ENCODE measurements at places on chromosomes 6 and 20.

- DNase-seq = no peak
These were observed 183.6 kb downstream of the GJA1 start for GRCh38 chr6:121619013-121619412.

GRCh38 chr6:126204598-126204997 is 135.3 kb upstream of the CENPW start:
- no peak for DNase-seq

GRCh38 chr6:89952686-89953085 is 58.4 kb downstream of the GJA10 start:
- DNase-seq = peak; percentile 59

- no peak for DNase-seq
These were observed 194.1 kb downstream of the SYNDIG1 start for GRCh38 chr20:24663496-24663895.

DNA sequence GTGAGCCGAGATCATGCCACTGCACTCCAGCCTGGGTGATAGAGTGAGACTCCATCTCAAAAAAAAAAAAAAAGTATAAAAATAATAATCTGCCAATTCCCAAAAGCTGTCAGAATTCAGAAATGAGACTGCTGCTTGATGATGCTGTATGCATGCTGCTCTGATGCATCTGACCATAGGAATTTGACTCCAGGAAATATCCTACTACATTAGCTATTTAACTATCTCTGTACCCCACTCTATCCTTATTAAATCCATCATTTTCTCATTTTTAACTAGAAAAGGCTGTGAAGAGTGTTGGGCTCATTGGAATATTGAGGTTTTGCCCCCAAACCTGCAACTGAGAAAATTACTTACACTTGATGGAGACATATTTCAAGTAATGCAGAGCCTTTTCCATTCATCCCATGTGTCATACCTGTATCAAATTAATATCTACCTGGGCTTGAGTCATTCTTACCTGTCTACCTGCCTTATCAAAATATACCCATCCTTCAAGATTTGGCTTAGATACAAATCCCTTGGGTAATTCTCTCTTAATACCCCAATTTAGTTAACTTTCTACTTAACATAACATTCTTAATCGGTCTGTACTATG is 135.2 kb upstream of the PREP start:
- no peak for DNase-seq

GRCh38 chr6:7579851-7580250 is 10.1 kb upstream of the SNRNP48 start:
- DNase-seq = no peak

- DNase-seq = no peak
These were observed 20.6 kb upstream of the CHMP4B start for GRCh38 chr20:33790566-33790965.

- DNase-seq = no peak
These were observed 6.4 kb downstream of the CFB start for GRCh38 chr6:31952140-31952805.

DNA sequence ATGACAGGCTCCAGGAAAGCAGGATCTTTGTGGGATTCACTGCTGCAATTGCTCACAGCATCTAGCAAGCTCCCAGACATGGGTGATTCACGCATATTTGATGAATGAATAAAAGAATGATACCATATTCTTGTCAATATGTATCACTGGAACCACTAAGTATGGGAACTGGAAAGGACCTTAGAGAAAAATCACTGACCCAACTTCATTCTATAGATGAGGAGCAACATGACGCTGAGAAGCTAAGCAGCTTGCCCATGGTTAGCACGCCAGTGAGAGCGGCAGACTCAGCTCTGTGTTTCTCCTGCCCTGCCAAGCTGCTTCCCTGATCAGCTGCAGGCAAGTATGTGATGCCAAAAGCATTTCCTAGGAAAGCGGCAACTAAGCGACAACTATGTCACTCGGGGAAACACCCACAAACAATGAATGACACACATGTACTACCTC is 66.8 kb downstream of the PPP1R3G start:
- DNase-seq = no peak

DNA sequence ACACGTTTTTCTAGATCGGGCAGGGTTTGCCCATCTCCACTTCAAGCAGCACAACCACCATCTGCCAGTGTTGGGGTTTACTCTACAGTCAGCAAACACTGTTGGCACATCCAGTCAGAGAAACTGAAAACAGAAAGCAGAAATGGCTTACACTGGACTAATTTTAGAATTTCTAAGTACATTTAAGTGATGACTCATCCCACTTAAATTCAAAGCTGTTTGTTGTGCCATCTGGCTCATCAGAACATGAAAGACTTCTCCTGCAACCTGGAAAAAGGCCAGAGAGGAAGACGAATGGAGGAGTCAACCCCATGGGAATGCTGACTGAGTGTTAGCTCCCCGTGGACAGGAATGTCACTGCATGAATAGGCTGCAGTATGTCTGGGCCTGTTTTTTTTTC is 21.8 kb downstream of the FAM209B start:
- no peak for DNase-seq

GRCh38 chr20:9838035-9838377 is 870 bp downstream of the PAK5 start:
- DNase-seq = no peak

DNA sequence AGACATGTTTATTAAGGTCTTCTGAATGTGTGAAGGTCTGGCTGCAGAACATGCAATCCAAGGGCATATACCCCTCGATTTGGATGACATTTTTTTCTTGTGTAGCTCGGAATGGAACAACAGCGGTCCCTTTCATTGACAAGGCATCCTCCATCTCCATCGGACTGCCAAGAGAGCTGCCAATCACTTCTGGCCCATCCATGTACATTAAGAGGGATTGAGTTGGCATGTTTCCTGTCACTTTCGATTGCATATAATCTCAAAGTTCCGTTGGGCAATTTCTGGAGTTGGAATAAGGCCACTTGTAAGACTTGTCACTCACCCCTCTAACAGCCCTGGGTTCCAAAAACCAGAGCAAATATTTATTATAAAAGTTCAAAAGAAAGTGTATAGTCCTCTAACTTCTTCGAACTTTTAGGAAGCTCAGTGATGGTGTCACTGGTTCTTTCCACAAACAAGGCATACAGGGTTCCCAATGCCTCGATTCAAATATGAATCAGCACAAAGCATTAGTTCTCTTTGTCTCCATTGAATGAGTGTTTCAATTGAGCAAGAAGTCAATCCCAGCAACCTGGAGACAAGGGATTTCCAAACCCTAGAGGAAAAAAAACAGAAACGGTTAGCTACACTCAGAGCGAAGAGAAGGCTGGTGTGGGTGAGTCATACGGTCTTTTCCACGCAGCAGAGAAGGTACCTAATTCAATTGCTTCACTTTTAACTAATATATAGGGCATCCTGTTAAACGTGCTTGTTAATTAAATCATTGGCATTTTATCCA is 10.9 kb downstream of the ZNF217 start:
- peak; percentile 55 for DNase-seq

DNA sequence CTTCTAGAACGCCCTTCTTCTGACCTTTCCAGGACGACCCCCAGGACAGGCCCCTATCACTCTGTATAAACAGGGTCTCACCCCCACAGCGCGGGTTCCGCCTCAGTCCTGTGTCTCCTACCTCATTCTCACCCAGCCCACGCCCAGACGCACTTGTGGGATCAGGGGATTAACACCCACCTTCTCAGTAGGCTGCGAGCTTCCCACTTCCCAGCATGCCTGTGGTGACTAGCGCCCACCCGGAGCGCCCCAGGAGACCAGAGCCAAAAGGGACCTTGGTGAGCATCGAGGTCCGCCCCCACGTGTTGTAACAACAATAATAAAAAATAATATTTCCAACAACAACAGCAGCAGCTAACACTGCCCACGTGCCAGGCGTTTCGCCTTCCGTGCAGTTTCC is 40.9 kb upstream of the NOL4L start:
- DNase-seq = no peak

DNA sequence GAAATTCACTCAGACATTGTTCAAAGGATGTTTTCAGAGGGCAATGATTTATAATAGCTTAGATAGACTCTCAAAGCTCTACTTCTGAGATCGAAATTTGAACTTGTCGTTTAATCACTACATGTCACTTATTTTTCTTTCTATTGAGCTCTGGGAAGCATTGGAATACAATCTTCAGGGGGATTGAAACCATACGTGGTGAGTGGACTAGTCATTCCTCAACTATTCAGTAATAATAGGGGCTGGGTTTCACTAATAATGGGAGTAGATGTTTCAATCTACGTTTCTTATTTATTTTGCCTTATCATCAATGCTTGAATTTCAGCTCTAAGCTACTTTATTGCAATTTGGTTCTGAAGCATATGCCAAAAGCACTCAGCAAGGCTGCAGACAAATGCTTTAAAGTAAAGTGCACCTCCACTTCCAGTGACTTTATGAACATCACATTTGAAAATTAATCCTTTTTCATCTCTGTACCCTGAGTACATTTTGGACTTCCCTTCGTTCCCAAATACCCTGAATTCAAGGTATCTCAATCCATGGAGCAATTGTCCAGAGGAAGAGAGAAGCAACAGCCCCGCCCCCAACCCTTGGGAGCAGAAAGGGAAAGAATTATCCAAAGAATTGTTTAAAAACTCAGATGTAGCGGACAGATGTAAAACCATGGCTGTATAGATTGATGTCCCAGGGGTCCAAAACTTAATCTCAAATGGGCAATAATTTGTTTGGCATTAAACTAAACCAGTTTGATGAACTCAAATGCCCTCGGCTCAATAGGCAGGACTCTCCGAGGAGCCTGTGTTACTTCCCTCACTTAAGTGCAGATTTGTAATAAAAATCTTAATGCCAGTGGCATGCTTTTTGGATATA is 68.1 kb downstream of the HFE start:
- DNase-seq = no peak

DNA sequence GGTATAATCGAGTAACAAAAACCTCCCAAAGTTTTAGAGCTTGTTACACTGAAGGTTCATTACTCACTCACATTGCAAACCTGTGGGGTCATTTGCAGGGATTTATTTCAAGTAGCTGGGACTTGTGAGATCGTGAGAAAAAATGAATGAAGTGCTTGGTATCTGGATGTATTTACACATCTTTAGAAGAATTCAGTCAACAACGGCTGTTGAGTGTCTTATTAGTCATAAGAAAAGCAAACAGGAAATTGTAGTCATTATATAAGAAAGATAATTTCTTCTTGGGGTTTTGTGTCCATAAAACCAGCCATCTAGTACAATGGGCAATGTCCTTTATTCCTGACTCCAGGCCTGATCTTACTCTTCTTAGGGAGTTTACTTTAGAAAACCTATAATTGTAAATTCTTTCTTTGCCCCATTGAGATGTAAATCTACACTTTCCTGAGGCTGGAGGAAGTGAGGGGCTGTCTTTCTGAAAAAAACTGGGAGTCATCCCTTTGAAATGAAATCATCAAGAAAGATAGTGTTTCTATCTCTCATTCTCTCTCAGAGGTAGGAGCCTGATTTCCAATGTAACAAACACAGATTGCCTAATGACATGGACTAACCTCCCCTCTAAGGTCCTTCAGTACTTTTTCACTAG is 202.5 kb upstream of the ASCC3 start:
- DNase-seq = no peak

GRCh38 chr6:17491416-17492142 is 98.2 kb downstream of the CAP2 start:
- DNase-seq = no peak

GRCh38 chr6:140537211-140537610 is 1162.8 kb upstream of the CITED2 start:
- no peak for DNase-seq

- DNase-seq = no peak
These were observed 96.9 kb upstream of the VGLL2 start for GRCh38 chr6:117168296-117169063.

DNA sequence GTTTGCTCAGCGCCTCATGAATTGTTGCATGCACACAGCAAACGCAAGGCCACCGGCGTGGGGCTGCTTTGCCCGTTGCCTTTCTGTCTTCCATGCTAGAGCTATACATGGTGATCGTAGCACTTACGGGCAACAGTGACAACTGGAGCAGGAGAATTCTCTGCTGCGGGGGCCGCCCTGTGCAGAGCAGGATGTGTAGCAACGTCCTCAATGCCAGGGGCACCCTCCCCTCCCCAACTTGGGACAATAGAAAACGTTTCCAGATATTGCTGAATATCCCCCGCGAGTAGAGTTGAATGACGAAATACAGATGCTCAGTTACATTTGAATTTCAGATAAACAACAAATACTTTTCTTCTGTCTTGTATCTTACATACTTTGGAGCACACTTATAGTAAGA is 198.7 kb downstream of the TFAP2C start:
- DNase-seq = no peak

DNA sequence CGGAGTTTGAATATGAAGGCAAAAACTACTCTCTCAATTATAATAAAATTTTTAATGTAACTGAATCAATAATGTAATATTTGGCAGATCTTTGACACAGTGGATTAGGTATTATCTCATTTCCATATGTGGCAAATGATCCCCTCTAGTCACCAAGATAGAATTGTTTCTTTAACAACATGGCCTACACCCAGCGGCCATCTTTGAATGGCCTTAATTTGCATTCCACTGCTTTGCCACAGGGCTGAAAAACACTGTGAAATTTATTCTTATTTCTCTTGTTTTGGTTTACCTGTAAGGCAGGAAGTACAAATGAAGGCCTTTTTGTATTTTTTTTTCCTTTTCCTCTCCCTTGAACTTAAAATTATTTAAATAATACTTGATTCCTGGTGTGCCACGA is 162.6 kb upstream of the SCGN start:
- no peak for DNase-seq

DNA sequence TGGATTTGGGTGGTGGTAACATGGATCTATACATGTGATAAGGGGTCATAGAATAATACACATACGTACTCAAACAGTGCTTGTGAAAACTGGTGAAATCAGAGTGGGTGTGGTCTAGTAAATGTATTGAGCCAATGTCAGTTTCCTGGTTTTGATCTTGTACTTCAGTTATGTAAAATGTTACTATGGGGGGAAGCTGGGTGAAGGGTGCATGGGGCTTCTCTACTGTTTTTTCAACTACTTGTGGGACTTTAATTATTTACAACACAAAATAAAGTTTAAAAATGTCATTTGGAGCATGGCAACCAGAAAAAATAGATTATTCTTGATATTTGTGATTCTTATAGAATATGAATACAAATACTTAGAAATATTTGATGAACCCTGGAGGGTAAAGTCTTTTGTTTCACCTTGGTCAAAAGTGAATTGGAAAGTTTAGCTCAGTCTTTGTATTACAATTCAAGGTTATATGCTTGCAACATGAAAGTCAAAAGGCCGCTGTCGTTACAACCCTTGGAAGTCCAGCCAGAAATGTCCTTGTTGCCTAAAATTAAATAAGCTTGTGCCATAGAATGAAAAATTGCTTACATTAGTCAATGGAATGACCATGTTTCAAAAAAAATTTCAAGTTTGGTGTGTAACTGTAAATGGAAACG is 74.1 kb downstream of the TXNDC5 start:
- no peak for DNase-seq
